H1 (cell line): ENCODE measurements at places on chromosomes 2 and 18.

- peak; percentile 45 for DNase-seq
Observed at GRCh38 chr2:873651-874580, 76.7 kb upstream of the SNTG2 start.

GRCh38 chr2:66582987-66583880 is 148.3 kb downstream of the MEIS1 start:
- DNase-seq: no peak

DNA sequence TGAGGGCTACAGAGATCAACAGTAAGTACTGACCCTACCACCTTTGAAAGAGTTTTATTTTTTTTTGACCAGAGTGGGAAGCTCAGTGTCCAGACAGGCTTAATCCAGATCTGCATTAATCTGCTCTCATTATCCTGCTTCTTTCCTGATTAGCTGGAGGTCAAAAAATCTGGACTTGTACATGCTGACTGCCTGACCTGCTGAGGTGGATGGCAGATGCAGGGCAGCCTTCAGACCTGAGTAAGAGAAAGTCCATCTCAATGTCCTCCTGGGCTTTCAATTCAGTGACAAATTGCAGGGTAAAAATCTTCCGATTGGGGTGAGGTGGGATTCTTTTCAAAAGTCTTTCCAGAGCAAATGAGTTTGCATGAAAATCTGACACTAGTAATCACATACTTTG is 998.8 kb upstream of the PIK3C3 start:
- no peak for DNase-seq

DNA sequence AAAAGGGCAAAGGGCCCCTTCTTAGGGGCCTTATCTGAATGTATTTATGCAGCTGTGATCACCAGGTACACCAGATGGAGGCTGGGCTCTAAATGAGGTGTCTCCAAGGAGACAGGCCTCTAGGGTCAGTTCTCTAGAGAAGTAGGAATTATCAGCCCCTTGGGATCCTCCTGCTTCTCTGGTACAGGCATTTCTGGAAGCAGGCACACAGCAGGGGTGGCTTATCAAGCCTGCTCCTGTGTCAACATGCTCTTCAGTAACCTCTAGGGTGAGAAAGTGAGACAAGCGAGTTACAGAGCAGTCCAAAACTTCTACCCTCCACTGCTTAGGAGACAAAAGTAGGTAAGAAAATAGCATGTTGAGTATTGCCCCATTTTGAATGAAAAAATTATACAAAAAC is 13.8 kb downstream of the TPGS2 start:
- DNase-seq: no peak

DNA sequence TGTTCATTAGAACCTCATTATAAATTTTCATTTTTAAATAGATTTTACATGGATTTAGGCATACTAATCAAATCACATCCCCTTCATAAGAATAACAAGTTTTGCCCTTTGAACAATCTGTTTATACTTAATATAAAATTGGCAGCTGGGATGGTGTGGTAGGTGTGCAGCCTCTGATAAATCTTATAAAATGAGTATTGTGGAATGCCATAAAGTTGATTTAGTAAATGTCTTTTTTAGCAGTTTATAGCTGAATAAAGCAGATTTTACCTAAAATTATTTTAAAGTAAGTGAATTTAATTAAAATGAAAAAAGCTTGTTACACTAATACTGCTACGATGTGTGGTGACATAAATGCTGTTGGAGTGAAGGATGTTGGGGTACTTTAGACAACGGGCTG is 35.5 kb downstream of the VAPA start:
- DNase-seq: no peak

DNA sequence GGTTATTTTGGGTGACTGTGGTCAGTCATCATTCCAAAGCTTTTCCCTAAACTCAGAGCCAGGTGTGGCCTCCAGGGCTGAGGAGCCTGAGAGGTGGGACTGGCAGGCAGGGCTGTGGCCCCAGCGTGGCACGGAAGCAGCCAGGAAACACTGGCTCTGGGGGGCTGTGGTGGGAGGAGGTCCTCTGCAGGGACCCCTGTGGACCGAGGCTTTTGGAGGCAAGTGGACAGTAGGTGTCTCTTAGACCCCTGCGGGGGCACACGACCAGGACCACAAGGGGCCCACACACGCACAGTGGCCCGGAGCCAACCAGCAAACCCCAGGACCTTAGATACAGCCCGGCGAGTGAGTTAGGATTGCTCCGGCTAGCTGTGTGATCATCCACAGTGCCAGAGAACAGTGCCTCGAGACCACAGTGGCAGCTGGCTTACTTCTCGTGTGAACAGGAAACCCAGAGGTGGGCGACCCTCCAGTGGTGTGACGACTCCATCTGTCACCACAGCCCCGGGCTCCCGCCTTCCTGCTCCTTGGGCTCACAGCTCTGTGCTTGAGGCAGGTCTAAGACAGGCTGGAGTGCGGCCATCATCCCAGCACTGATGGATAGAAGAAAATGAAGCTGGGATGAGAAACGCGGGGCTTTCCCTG is 1.6 kb upstream of the RTP5 start:
- no peak for DNase-seq

- no peak for DNase-seq
Observed at GRCh38 chr2:236157815-236158498, 10.2 kb downstream of the GBX2 start.

- DNase-seq: no peak
Observed at GRCh38 chr18:76953583-76954233, 131.4 kb downstream of the ZNF236 start.

DNA sequence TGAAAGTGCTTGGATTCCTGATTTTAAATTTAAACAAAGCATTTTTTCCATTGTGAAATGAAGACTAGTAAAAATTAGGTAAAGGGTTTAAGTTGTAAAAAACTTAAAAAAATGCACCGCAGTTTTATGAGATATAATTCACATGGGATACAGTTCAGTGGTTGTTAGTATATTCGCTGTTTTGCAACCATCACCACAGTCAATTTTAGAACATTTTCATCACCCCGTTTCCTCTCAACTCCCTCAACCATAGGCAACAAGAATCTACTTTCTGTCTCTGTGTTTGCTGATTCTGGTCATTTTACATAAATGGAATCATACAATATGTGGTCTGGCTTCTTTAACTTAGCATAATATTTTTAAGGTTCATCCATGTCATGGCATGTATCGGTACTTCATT is 4.0 kb downstream of the DGKD start:
- DNase-seq: no peak

DNA sequence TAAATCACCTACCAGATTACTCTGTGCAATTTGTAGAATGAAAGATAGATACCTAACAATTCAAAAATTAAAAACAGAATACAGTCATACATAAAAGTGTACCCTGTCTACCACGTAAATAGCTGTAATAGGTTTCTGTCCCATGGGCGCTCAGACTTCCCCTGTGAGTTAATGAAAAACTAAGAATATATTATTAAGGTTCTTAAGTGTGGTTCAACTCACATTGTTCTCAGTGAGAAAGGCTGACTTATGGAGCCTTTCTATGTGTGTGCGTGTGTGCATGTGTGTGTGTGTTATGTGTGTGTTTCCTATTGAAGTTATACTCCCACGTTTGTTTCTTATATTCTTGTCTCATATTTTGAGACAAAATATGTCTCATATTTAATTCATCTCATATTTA is 114.6 kb upstream of the CD302 start:
- DNase-seq: no peak

DNA sequence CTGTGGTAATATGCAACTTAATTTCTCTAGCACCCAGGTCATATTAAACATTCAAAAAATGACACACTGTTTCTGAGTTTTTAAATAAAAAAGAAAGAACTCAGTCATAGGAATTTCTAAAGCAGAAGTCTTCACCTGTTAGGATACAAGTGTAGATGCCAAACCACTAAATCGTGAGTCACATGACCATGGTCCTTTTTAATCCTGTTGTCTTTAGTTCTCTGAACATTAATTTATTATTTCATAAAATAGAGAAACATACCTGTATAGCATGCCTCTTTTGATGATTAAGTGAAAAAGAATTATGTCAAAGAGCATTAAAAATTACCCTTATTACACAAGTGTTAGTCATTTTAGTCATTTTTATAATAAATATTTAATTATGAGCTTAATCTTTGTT is 398.8 kb downstream of the CCDC85A start:
- no peak for DNase-seq

GRCh38 chr18:78965917-78966792 is 13.5 kb upstream of the SALL3 start:
- peak; percentile 37 for DNase-seq

GRCh38 chr2:190343536-190344275 is at the start of gene INPP1:
TSS of gene INPP1 (plus strand) at chr2:190343589. CDS start at chr2:190360103, 16,514 bp downstream.
- DNase-seq: no peak

GRCh38 chr18:79379931-79380815 is 15.6 kb upstream of the NFATC1 start:
- no peak for DNase-seq

GRCh38 chr2:239148495-239149200 is 252.2 kb downstream of the HDAC4 start:
- no peak for DNase-seq

- DNase-seq: no peak
Observed at GRCh38 chr2:231176066-231176465, 22.4 kb upstream of the ARMC9 start.

- DNase-seq: no peak
Observed at GRCh38 chr2:134078354-134078753, 175.5 kb upstream of the MGAT5 start.

- no peak for DNase-seq
Observed at GRCh38 chr2:95309599-95309998, 12.5 kb downstream of the KCNIP3 start.

- no peak for DNase-seq
Observed at GRCh38 chr2:219803294-219803693, 175.9 kb downstream of the SLC4A3 start.

GRCh38 chr2:52539026-52539970 is 1228.3 kb upstream of the CHAC2 start:
- no peak for DNase-seq

- DNase-seq: no peak
Observed at GRCh38 chr2:95208106-95208505, 785 bp downstream of the ZNF892 start.

GRCh38 chr2:237345891-237346640 is 67.9 kb downstream of the COL6A3 start:
- no peak for DNase-seq

- DNase-seq: no peak
Observed at GRCh38 chr2:174856447-174856846, 92.2 kb upstream of the CHRNA1 start.

DNA sequence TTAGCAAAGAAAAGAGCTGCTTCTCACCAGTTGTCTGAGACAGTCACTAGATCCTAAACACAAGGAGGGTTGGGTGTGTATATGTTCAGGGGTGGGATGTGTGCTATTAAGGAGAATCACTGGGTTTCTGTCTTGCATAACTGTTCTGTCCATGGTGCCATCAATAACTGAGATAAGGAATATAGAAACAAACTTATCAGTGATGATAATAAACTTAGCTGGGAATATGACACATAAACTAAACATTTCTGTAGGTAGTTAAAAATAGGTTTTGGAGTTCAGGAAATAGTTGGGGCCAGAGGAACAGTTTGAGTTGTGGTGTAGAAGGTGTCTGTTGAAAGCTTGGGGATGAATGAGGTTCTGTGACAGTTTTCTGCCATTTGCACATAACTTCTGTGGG is 17.4 kb downstream of the NAPG start:
- no peak for DNase-seq

DNA sequence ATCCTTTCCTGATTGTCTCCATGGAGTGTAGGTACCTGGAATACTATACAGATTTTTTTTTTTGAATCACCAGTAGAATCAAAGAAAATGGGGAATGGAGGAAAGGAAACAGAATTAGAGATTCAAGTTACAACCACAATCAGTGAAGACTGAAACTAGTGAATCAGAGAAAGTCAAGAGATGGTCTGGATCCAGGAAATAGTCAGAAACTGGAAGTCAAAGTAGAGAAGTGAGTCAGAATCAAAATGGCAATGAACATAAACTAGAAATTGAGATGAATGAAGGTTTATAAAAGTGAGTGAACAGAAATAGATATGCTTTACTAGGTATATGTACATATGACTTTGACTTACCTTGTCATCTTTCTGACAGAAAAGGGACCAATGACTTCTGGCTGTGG is 579.0 kb downstream of the PLCL1 start:
- no peak for DNase-seq

GRCh38 chr2:126979039-126980003 is 80.6 kb downstream of the TEX51 start:
- no peak for DNase-seq

- no peak for DNase-seq
Observed at GRCh38 chr2:39821871-39822270, 42.8 kb upstream of the THUMPD2 start.

GRCh38 chr2:199197448-199197847 is 260.3 kb downstream of the SATB2 start:
- DNase-seq: no peak

DNA sequence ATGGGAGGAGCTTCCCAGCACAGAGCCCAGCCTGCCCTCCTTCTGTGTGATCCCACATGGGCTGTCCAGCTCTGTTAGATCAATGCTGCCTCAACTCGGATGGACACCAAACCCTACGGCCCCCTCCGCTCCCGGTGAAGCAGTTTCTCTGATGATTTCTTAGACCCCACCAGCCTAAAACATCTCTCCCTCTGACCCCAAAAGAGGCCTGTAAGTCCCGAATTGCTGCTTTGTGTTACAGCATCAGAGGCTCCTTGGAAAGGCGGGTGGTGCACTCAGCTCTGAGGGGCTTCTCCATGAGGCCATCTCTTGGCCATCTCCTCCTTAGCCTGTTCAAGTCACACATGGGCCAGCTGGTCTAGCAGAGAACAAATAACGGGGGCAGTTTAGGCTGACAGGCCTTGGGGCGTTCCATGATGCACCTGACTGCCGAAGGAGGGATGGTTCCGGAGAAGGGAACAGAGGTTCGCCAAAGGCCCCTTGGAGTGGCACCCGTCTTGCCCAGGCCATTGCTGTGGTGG is 240.7 kb downstream of the SH3RF3 start:
- DNase-seq: peak; percentile 33

GRCh38 chr2:85436836-85437487 is 18.4 kb downstream of the SH2D6 start:
- DNase-seq: no peak

DNA sequence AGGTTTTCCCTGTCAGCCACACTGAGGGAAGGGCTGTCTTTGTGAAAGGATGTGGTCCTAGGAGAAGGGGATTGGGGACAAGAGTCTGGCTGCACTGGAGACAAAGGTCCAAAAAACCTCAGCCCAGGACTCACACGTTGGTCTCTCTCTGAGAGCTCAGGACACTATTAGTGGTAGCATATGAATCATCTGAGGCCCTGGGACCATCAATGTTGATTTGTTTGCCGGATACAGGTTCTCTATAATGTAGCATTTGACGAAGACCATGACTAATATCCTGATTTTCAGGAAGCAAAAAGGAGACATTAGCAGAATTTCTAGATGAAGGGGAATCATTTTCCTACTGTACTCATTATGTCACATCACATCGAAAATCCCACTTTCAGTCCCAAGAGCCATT is 22.2 kb upstream of the DNAH6 start:
- DNase-seq: no peak

GRCh38 chr2:70703900-70704549 is 64.0 kb downstream of the ADD2 start:
- DNase-seq: no peak

GRCh38 chr2:66034467-66034866 is 400.5 kb upstream of the MEIS1 start:
- DNase-seq: no peak

GRCh38 chr2:233823731-233824121 is 30.6 kb downstream of the HJURP start:
- DNase-seq: no peak
